ENCODE measurements at places on chromosomes 6 and 20.

DNA sequence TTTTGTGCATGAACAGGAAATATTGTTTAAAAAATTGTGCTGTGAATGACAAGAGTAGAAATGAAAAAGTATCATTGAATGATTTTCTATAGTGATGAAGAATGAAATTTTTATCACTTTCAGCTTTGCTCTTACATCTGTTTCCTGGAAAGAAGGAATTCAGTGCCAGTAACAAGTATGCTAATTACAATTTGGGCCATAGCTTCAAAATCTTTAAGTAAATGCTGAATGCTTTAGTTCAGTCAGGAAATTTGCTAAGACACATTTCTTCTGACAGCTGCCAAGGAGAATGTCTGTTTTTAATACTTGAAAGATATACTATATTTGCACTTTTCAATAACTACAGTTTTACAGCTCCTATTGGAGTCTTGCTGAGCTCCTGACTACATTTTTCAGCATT, 203.7 kb upstream of the RSPO3 start:
- DNase-seq: no peak

DNA sequence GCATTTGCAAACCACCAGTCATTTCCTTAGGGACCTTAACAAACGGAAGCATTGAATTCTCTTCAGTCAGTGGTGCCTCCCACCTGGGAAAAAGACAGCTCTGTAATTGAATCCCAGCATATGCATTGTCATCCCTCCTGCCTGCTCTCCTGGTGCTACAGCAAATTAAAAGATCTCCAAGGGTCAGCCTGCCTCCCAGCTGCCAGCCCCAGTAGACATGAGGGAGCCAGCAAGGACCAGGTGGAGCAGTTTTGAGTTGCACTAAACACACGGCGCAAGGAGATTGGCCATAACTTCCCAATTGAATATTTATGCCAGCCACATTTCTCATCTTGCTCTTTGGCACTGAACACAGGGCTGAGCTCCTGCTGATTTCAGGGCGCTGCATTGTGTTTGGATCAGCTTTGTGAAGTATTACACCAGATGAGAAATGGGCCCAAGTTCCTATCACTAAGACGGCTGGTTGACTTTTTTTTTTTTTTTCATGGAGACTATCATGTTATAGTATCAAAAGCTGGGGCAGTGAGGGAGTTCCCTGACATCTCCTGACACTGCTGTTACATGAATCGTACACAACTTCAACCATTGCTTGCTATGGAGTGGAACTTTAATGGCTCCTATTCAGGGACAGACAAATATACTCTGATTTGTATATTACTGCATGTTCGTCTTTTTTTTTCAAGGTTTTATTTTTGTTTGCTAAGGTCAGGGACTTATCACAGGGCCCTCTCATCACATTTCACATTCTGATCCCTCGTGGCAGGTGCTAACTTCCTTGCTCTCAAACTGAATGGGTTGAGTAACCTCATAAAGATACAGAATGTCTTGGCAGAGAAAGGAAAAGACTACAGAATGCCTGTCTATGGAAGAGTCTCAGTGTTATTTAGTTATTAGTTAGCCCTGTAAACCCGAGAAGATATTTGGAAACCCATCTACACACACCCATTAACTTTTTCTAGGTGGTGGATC, 191.1 kb downstream of the EYA4 start:
- peak; percentile 58 for DNase-seq

DNA sequence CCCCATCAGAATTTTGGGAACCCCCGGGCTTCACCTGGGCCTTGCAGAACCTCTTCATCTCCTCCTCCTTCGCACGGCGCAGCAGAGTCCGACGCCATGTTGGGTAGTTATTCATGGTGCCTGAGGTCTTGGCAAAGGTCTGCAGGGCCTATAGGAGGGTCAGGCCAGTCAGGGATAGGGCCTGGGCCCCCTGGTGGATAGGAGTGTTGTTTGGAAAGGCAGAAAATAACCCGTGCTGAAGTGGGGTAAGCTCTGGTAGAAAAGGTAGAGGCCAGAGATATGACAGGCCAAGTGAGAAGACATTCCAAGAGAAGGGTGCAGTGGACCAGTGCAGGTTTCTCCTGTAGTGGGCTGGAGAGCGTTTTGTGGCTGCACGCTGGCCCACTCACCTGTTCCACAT, 4.9 kb downstream of the SMPD2 start:
- DNase-seq: no peak

DNA sequence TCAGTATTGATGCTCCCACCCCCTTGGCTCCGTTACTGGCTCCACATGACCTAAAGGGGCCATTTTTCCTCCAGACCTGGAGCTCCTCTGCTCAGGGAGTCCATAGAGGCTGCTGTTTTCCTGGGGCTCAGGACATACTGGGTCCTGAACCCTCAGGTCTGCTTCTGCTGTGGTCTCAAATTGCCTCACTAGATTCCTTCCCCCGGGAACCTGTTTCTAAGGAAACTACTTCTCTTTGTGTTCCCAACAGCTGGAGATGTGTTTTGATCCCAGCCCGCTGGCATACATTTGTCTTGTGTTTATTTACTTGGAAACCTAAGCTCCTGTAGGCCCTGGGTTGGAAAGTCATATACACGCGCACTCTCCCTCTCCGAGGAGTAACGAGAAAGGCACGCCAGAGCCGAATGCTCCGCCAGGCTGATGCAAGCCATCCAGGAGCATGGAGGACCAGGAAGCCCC, 222.8 kb downstream of the UST start:
- DNase-seq: peak; percentile 16

DNA sequence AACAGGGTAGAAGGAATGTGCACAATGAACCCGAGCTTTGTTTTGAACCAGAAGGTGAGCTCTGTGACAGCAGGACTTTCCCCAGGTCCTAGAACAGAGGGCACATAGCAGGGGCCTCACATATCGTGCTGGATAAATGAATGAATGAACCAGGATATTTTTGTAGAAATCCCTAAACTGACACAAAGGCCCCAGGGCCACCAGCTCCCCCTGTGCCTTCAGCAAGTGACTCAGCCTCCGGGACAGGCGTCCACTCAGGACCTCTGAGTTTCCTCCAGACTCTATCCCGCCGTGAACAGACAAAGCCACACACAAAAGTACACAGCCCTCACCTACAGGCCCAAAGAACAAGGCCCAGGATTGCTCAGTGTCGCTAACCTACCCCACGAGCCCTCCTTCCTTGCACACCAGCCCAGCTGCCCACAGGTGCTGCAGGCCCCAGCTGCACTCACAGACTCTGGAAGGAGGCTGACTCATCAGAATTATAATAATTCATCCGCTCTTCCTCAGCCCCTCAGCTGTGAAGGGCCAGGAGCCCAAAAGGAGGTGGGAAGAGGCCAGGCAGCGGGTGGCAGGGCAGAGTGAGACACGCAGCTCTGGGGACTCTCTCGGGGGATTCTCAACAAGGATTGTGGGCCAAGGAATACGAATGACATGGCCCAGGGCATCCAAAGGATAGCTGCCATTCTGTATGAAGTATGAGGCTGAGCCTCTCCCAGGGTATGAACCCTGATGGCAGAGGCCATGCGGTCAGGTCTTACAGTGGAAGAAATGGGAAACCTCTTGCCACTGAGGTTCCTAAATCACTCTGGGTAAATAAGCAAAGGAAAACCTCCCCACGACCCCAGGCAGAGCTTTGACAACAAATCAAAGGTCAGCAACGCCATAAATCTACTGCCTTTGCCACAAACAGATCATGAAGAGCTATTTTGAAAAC, 40.9 kb downstream of the SUMO4 start:
- DNase-seq: no peak

GRCh38 chr6:42520786-42521607, 42.8 kb upstream of the UBR2 start:
- no peak for DNase-seq

- DNase-seq: no peak
Measured at GRCh38 chr6:135906972-135907465, 55.5 kb downstream of the PDE7B start.

DNA sequence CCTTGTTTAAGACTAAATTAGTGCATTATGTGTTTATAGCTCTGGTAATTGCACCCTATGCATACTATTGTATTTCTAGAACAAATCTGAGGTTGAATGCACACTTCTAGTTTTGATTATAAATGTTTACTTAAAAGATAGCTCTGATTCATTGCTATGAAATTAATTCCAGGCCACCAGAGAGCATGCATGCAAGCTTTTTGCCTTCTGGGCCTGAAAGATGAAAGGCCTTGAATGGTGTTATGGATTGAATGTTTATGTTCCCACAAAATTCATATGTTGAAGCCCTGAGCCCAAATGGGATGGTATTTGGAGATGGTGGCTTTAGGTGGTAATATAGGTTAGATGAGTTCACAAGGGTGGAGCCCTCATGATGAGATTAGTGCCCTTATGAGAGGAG, 695.0 kb upstream of the MAP3K7 start:
- peak; percentile 27 for DNase-seq

- no peak for DNase-seq
Measured at GRCh38 chr6:146872426-146872785, 273.6 kb downstream of the ADGB start.

GRCh38 chr6:44627091-44627882, 239.8 kb downstream of the CDC5L start:
- DNase-seq: no peak

- no peak for DNase-seq
Measured at GRCh38 chr6:34324738-34325444, 67.6 kb downstream of the NUDT3 start.

DNA sequence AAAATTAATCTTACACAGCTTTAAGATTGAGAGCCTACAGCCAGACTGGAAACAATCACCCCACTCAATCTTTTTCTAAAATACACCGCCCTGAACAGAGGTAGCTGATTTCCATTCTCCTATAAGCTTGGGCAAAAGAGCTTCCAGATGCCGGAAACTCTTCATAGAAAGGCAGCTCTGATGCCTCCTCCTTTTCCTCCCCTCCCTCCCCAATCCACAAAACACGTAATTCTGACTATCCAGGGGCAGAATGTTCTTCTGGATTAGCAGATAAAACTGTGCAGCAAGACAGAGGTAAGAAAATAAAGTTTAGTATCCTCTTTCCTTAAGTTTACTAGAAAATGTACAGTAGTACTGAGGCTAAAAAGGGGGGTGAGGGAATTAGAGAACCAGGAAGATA, 15.8 kb downstream of the ADNP start:
- no peak for DNase-seq

- no peak for DNase-seq
Measured at GRCh38 chr6:30985490-30985889, 2.0 kb downstream of the MUC21 start.

GRCh38 chr6:71349395-71349794, 60.8 kb downstream of the OGFRL1 start:
- DNase-seq: peak; percentile 47

GRCh38 chr20:58623579-58624473, 27.3 kb upstream of the STX16 start:
- DNase-seq: no peak

- no peak for DNase-seq
Measured at GRCh38 chr20:45788351-45788750, 3.3 kb downstream of the WFDC3 start.
